ENCODE measurements at places on chromosomes 12 and 14.

GRCh38 chr14:73116079-73116665, 20.1 kb upstream of the PSEN1 start:
- no peak for DNase-seq

DNA sequence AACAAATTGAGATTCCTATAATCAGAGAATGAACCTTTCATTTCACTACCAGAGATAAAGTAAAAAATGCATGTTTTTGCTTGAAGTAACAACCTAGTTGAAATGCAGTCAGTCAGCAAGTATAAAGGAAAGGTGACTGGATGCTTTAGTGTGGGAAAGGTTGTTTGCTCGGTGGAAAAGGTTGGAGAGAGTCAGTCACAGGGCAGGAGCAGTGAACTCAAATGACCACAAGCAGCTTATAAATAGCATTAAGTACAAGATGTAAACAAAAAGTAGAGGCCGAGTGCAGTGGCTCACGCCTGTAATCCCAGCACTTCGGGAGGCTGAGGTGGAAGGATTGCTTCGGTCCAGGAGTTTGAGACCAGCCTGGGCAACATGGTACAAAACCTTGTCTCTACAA, 98.1 kb upstream of the FGD4 start:
- DNase-seq: no peak

- DNase-seq: no peak
These were observed 14.7 kb downstream of the CPSF6 start for GRCh38 chr12:69254046-69254445.

DNA sequence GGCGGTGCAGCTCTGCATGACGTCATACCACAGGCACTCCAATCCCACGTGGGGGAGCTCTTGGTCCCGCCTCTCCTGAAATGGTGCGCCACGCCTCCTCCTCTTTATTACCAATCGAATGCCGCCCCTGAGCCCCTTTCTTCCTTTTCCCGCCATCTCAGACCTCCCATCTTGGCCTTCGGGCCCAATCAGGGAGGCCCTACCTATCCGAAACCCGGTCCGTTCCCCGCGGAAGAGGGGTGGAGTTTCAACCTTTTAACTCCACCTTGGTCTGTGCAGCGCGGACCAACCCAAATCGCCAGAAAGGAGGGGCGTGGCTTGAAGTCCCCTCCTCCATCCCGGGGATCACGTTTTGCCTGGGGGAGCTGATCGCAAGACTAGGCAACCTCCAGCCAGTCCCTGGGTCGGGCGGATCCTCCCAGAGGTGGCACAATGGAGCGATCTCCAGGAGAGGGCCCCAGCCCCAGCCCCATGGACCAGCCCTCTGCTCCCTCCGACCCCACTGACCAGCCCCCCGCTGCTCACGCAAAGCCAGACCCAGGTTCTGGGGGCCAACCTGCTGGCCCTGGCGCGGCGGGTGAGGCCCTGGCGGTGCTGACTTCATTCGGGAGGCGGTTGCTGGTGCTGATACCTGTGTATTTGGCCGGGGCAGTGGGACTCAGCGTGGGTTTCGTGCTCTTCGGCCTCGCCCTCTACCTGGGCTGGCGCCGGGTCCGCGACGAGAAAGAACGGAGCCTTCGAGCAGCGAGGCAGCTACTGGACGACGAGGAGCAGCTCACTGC, at the start of gene ESYT1:
Gene ESYT1, plus strand, starts transcription at position 380 of the 782 bp plus-strand sequence. Its CDS starts 53 bp downstream, at position 433.
- DNase-seq: peak; percentile 100

- DNase-seq: no peak
These were observed 68.3 kb downstream of the METTL25 start for GRCh38 chr12:82426586-82426985.

DNA sequence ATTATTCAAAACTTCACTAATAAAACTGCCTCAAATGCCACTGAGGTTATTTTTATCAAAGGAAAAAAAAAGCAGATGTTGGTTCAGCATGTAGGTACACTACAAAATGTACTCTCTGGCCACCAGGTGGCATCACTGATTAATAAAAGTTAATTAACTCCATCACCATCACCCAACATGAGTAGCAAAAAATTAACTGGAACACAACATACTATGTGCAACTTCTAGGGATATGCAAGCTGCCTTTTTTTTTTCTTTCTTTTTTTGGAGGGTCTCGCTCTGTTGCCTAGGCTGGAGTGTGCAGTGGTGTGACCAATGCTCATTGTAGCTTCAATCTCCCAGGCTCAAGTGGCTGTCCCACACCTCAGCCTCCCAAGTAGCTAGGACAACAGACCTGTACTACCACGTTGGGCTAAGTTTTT, 43.8 kb upstream of the NR2C1 start:
- DNase-seq: peak; percentile 40

DNA sequence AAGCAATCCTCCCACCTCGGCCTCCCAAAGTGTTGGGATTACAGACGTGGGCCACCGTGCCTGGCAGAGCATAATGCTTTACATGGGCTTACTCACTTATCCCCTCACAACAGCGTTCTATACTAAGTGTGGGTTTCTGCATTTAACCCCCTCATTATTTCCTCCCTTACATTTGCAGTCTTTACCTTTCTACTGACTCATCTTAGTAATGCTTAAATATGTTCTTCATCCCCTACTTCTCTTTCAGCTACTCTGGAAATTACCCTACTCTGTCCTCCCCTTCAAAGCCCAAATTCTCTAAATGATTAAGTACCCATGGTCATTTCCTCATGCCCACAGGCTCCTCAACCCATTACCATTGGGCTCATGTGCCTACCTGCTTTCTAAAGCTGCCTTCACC, 40.7 kb downstream of the NKX2-1 start:
- DNase-seq: no peak

GRCh38 chr14:59267046-59267445, 78.6 kb downstream of the DAAM1 start:
- DNase-seq: no peak

GRCh38 chr12:13784504-13784903, 196.9 kb downstream of the GRIN2B start:
- no peak for DNase-seq

GRCh38 chr14:30267141-30267540, 291.8 kb upstream of the G2E3 start:
- DNase-seq: no peak

GRCh38 chr12:106144847-106145246, 6.1 kb upstream of the NUAK1 start:
- no peak for DNase-seq

DNA sequence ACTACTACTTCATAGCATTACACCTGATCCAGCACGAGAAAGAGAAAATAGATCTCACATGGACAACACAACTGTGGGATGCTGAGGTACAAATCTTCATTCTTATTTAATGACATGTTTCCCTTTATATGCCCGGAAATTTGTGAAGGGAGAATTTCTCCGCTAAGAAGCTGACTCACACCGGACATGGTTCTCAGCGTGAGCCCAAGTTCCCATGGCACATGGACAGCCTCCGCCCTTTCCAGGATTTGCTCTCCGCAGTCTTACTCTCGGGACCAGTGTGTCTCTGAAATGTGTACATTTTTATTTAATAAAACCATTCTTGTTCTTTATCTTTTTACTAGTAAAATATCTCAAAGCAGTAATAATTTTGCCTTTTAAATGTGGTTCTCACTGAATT, 1154.8 kb downstream of the TMEM121 start:
- no peak for DNase-seq

- no peak for DNase-seq
These were observed 213.4 kb downstream of the EGLN3 start for GRCh38 chr14:33737446-33737845.

DNA sequence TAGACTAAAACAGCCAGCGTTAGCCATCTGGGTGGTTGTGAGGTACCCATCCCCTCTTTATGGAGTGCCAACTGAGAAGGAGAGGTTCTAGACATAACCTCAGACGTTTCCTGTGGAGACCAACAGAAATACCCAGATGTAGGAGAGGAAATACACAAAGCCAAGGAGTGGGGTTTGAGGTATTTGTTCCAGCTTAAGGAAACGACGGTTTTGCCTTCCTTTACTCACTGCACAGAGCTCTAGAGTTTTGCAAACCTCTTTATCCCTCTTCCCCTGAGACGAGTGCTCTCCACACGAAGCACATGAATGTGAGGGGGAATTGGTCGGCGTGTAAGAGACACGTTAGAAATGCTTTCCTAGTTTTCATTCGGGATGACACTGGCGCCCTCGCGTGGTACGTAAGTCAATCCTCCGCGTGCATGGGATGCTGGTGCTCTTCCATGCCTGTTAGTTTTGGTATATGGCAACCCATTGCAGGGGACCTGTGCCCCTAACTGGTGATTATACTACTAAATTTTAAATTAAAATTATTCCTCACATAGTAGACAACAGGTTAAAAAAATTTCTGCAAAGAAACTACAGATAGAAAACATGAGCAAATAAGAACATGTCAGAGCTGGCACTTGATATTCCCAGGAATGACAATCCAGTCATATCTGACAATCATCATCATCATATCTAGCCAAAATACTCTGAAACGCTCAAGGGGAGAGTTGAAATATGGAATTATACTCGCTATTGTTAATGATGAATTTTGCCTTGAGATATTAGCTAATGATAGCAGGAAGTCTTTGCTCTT, 121.7 kb downstream of the PPM1H start:
- DNase-seq: no peak

DNA sequence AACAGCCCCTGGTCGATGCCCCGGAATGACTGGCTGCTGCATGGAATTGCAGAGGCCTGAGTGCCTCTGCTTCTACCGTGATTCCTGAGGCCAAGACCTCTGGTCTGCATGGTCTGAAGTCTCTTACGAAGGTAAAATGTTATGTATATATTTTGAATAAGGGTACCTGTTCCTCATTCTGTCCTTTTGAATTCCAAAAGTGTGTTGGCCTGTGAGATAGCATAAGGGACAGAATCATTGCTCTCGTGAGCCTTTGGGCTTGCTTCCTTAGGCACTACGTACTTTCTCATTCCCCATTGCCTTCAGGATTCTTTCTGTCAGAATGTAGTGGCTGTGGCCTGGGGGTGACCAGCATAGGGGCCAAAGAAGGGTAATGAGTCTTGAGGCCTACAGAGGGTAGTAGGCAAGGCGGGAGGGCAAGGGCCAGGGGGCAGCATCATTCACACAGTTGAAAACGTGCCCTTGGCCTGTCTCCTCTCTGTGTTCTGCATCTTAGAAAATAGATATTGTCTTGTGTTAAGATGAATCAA, 19.5 kb downstream of the TRAF3 start:
- DNase-seq: no peak

GRCh38 chr12:88469154-88469553, 111.1 kb downstream of the KITLG start:
- DNase-seq: no peak

- no peak for DNase-seq
These were observed 12.3 kb downstream of the EP400 start for GRCh38 chr12:131962069-131962468.

- no peak for DNase-seq
These were observed 149.7 kb upstream of the DCN start for GRCh38 chr12:91332302-91332701.
